Astrocyte (in vitro differentiated cells and primary cell): ENCODE measurements at places on chromosomes 13 and 19.

GRCh38 chr19:43337737-43338136, 15.7 kb upstream of the CD177 start:
- no peaks in the 10 kb centered on the region for H3K27me3 ChIP-seq
- H3K36me3 ChIP-seq: no peaks in the 10 kb centered on the region
- H3K4me3 ChIP-seq: no peak overlapping the region
- no peak for DNase-seq

- peak overlapping the region; percentile 41 for H3K4me3 ChIP-seq
- H3K36me3 ChIP-seq: no peaks in the 10 kb centered on the region
- no peaks in the 10 kb centered on the region for H3K27me3 ChIP-seq
Observed at GRCh38 chr13:74062933-74063332, 71.3 kb downstream of the KLF12 start.

DNA sequence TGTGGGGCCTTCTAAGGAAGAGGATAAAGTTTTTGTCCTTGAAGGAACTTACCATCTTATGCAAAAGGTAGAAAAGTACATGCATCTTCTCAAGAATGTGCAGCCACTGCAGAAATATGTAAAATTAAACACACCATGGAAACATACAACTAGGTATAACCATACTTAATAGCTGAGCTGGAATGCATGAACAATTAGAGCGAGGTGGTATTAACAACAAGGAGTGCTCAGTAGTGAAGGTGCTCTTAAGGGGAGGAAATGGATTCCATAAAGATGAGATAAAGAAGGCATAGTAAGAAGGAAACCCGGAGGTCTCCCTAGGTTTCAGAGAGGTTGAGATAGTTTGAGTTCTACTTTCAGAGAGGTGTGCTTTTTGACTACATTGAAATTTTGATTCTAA, 415.9 kb downstream of the NDFIP2 start:
- H3K4me3 ChIP-seq: no peak overlapping the region
- H3K27ac ChIP-seq: no peak overlapping the region
- no peak for DNase-seq
- no peaks in the 10 kb centered on the region for H3K4me1 ChIP-seq

- H3K4me1 ChIP-seq: no peaks in the 10 kb centered on the region
- no peak for DNase-seq
- no peak overlapping the region for H3K27ac ChIP-seq
- no peaks in the 10 kb centered on the region for H3K36me3 ChIP-seq
- H3K27me3 ChIP-seq: no peaks in the 10 kb centered on the region
- no peak overlapping the region for H3K4me3 ChIP-seq
Observed at GRCh38 chr13:61094865-61095264, 320.8 kb downstream of the PCDH20 start.

- H3K27ac ChIP-seq: no peak overlapping the region
- peaks cover 26% of the 10 kb centered on the region for H3K27me3 ChIP-seq
- DNase-seq: no peak
- no peak overlapping the region for H3K4me3 ChIP-seq
Observed at GRCh38 chr13:94716016-94716415, 3.7 kb upstream of the SOX21 start.

DNA sequence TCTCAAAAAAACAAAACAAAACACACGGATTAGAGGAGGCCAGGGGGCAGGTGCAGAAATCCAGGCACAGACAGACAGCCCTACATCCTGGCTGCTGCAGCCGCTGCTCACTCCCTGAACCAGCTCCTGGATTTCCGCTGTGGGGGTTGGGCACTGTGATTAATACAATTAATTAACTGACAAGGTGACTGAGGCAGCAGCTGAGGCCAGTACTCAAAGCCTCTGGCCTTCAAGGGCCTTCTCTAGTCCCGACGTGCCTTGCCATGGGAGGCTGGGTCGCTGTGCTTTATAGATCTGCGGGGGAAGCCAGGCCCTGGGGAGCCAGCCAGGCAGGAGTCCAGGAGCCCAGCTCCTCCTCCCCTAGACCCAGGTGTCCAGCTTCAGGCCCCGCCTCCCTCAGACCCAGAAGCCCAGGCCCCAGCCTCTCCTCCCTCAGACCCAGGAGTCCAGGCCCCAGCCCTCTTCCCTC, 4.6 kb downstream of the NECTIN2 start:
- H3K27ac ChIP-seq: no peak overlapping the region
- peaks cover 20% of the 10 kb centered on the region for H3K4me1 ChIP-seq
- no peak for DNase-seq

DNA sequence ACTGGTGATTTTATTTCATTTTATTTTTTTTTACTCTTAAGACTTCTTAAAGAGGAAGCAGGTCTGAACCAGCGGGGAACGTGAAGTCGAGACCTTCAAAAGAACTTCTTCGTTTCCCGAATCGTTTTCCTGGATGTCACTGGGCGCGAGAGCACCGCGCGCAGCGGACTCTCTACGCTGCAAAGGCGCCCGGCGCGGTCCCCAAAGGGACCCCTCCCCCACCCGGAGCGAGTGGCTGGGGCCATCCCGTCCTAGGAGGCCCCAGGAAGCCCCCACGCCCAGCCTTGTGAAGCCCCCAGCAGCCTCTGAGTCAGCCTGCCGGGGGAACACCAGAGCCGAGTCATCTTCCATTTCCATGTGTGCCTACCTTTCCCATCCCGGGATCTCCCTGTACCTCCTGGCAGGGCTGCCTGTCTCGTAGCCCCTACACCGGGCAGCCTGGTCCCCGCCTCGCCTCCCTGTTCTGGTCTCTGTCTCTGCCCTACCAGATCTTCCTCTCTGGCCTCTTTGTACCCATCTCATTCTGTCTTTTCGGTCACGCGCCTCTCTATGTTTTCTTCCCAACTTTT, 608 bp downstream of the CD70 start:
- no peaks in the 10 kb centered on the region for H3K4me1 ChIP-seq
- no peaks in the 10 kb centered on the region for H3K36me3 ChIP-seq
- no peak for DNase-seq

DNA sequence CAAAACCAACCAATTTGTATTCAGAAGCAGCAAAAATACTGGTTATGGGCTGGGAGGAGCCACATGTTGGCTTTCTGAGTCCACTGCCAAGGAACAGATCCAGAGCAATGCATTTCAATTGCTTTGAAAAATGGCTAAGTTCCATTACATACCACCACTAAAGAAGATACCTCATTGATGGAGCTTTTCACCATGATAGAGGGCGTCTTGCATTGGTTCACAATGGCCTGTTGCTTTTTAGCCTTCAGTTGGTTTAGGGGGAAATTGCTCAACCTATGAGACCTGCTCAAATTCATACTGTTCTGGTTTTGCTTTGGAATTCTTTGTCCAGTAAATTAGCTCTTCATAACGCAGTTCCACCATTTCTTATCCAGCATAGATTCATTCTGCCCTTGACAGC, 21.2 kb upstream of the CPB2 start:
- no peak overlapping the region for H3K4me3 ChIP-seq
- peaks cover 6% of the 10 kb centered on the region for H3K27me3 ChIP-seq
- no peaks in the 10 kb centered on the region for H3K36me3 ChIP-seq
- DNase-seq: no peak
- no peaks in the 10 kb centered on the region for H3K4me1 ChIP-seq
- no peak overlapping the region for H3K27ac ChIP-seq

GRCh38 chr13:93624311-93624777, 397.7 kb downstream of the GPC6 start:
- H3K4me1 ChIP-seq: no peaks in the 10 kb centered on the region
- no peaks in the 10 kb centered on the region for H3K27me3 ChIP-seq
- H3K36me3 ChIP-seq: no peaks in the 10 kb centered on the region

GRCh38 chr13:39818953-39819352, 163.5 kb downstream of the COG6 start:
- H3K4me1 ChIP-seq: no peaks in the 10 kb centered on the region
- no peak overlapping the region for H3K27ac ChIP-seq
- H3K27me3 ChIP-seq: no peaks in the 10 kb centered on the region
- no peak overlapping the region for H3K4me3 ChIP-seq
- H3K36me3 ChIP-seq: no peaks in the 10 kb centered on the region

GRCh38 chr13:26977541-26977940, 194.1 kb downstream of the USP12 start:
- no peak overlapping the region for H3K4me3 ChIP-seq
- H3K27ac ChIP-seq: no peak overlapping the region
- no peaks in the 10 kb centered on the region for H3K4me1 ChIP-seq
- DNase-seq: peak; percentile 68
- no peaks in the 10 kb centered on the region for H3K36me3 ChIP-seq
- peaks cover 10% of the 10 kb centered on the region for H3K27me3 ChIP-seq

- H3K36me3 ChIP-seq: no peaks in the 10 kb centered on the region
- no peaks in the 10 kb centered on the region for H3K4me1 ChIP-seq
- H3K27ac ChIP-seq: no peak overlapping the region
- peaks cover 2% of the 10 kb centered on the region for H3K27me3 ChIP-seq
Observed at GRCh38 chr13:22218797-22219196, 547.9 kb downstream of the FGF9 start.

DNA sequence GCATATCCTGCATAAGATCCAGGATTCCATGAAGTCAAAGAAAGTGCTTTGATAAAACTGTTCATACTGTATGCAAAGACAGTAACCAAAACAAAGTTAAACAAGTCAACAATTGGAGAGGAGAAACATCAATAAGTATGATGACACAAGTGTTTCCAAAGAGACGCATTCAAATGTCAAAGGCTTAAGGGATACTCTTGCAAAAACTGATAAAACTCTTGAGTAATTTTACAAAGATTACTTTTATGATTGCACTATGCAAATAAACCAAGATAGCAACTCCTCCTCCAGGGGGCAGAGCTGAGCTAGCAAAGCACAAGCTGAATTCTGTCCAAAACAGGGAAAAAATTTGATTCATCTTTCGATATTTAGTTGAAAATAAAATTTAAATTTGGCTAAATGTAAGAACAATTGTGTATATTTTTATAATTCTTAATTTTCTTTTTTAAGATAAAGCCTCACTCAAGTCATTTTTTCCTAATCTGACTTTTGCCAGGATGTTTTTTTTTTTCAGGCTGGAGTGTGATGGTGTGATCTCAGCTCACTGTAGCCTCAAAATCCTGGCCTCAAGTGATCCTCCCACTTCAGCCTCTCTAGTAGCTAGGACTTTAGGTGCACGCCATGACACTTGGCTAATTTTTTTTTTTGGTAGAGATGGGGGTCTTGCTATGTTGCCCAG, 84.0 kb downstream of the MZT1 start:
- no peak overlapping the region for H3K4me3 ChIP-seq
- H3K27me3 ChIP-seq: no peaks in the 10 kb centered on the region
- H3K4me1 ChIP-seq: no peaks in the 10 kb centered on the region
- DNase-seq: peak; percentile 6

GRCh38 chr19:6023085-6023682, 45.2 kb upstream of the RANBP3 start:
- no peak overlapping the region for H3K4me3 ChIP-seq
- H3K27me3 ChIP-seq: no peaks in the 10 kb centered on the region
- peak overlapping the region; percentile 32 for H3K27ac ChIP-seq
- peak; percentile 31 for DNase-seq
- no peaks in the 10 kb centered on the region for H3K36me3 ChIP-seq

- no peak overlapping the region for H3K27ac ChIP-seq
- no peak for DNase-seq
- H3K36me3 ChIP-seq: no peaks in the 10 kb centered on the region
- H3K4me1 ChIP-seq: no peaks in the 10 kb centered on the region
- H3K27me3 ChIP-seq: no peaks in the 10 kb centered on the region
Observed at GRCh38 chr19:30419568-30420180, 47.5 kb downstream of the ZNF536 start.

DNA sequence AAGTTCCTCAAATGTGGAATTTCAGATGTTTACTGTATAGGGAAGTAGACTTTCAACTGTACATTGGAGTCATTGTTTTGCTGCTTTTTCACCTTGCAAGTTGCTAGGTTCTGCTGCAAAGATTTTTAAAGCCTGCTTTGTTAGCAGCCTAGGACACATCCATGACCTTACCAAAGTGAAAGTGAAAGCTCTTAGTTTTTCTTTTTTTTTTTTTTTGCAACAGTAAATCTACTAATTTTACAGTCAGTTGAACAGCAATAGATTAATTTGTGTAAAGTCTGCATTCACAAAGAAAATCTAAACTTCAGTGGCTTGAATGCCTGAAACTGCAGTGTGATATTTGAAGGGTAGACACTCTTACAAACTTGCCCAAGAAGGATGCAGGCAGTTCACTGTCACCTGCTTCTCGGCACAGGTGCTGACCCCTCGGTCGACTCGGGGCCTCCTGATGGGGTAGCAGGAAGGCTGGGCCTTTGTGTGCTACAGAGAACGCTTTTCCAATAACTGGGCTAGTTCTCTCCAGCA, 5.0 kb upstream of the MTIF3 start:
- H3K4me3 ChIP-seq: peak overlapping the region; percentile 9
- no peak overlapping the region for H3K27ac ChIP-seq
- H3K4me1 ChIP-seq: no peaks in the 10 kb centered on the region
- peaks cover 3% of the 10 kb centered on the region for H3K27me3 ChIP-seq
- H3K36me3 ChIP-seq: no peaks in the 10 kb centered on the region

- H3K27me3 ChIP-seq: no peaks in the 10 kb centered on the region
- peaks cover 10% of the 10 kb centered on the region for H3K36me3 ChIP-seq
- peaks cover 18% of the 10 kb centered on the region for H3K4me1 ChIP-seq
Observed at GRCh38 chr19:49678985-49679770, 2.1 kb downstream of the PRMT1 start.

DNA sequence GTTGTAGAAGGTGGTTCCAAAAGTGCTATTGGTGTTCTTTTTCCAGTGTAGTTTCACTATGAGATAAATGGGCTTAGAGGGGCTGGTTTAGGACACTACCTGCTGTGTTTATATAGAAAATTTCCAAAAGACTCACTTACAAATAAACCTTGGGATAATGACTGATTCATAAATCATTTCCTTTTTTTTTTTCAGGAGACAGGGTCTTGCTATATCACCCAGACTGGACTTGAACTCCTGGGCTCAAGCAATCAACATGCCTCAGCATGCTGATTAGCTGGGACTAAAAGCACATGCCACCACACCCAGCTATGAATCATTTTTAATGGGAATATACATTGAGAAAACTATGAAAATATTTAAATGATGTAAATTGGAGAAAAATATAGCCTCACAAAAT, 376.6 kb downstream of the PCDH9 start:
- no peak for DNase-seq
- H3K27me3 ChIP-seq: no peaks in the 10 kb centered on the region
- no peak overlapping the region for H3K4me3 ChIP-seq
- no peak overlapping the region for H3K27ac ChIP-seq
- no peaks in the 10 kb centered on the region for H3K36me3 ChIP-seq
- H3K4me1 ChIP-seq: no peaks in the 10 kb centered on the region

DNA sequence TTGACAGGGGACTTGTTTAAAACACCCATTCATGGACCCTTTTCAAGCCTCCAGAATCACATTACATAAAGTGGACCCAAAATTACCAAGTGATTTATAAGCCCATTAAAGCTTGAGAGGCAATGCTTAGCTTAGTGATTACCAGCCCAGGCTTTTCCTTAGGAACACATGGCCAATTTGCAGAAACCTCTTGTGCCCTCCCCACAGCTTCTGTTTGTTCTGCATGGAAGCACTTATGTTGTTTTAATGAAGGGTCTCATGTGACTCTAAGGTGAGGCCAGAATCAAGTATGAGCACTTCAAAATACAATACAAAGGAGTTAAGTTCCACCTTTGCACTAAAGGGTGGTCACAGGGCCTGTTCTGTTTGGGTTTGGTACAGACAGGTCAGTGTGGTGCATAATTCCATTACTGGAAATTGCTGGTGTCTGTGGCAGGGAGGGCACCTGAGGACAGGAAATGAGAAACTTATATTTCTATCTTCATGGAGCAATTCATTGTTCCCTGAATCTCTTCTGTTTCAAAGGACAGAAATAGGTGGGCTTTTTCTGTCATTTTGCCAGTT, 15.3 kb downstream of the ZNF486 start:
- H3K4me3 ChIP-seq: no peak overlapping the region
- no peaks in the 10 kb centered on the region for H3K27me3 ChIP-seq
- peaks cover 2% of the 10 kb centered on the region for H3K36me3 ChIP-seq
- no peak overlapping the region for H3K27ac ChIP-seq
- DNase-seq: no peak
- H3K4me1 ChIP-seq: no peaks in the 10 kb centered on the region
